ENCODE measurements at places on chromosomes 1 and 21. TPM values are rescaled to one million over a fixed set of nuclear protein-coding genes. Genes with fewer than 3 reads are reported as not detected.

Gene C4BPA
- 0.39 TPM for total RNA-seq

Gene PPP1R15B
- total RNA-seq = 47.7 TPM

GRCh38 chr1:190759807-190760206 lies 282.1 kb upstream of the BRINP3 start:
- no peak for DNase-seq

Gene CDC7
- total RNA-seq = 41.3 TPM

DNA sequence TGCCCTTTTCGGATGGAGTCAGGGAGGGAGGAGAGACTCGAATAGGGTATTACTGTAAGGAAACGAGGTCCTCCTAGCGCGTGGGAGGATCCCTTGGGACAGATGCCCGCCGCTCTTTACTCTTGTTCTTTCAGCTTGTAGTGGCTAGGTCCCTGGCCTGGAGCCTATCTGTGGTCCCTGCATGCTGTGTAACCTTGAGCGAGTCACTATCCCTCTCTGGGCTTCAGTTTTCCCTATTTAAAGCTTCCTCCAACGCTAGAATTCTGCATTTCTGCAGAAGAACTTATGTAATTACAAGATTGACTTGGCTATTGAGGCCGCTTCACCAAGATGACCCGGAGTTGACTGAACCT lies 744 bp downstream of the MIER1 start:
- no peak for DNase-seq

GRCh38 chr1:30320581-30320890 lies 402.8 kb downstream of the MATN1 start:
- no peak for DNase-seq

GRCh38 chr1:214282630-214283242 lies 1.8 kb downstream of the SMYD2 start:
- DNase-seq = no peak

Gene NDC1
- 61.2 TPM for total RNA-seq

DNA sequence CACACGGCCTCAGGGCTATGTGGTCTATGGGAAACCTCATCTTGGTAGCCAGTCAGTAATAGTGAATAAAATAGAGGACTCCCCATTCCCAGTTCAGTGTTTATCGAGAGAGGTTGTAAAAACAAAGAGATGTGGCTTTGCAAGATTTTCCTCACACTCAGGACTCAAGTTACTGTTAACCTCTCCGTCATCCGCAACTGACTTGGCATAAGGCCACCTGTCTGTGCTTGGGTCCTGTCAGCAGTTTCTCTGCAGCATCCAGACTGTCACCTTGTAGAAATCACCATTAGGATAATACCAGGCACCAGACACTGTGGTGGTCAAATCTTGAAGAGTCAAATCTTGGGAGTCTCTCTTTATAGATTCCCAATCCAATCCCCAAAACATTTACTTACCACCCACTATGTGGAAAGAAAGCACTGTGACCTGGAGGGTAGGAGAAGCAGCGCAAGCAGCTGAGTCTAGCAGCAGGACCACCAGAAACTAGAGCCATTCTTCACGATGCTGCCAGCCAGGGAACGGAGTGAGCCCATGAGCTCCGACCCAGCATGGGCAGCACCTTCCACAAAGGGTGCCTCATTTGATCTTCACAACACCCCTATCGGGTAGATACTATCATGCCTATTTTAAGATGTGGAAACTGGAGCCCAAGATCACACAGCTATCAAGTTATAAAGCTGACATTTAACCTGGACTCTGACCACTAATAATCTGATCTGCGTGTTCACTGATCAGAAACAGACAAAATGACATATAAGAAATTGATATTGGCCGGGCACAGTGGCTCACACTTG lies 5.6 kb upstream of the GPR25 start:
- no peak for DNase-seq

DNA sequence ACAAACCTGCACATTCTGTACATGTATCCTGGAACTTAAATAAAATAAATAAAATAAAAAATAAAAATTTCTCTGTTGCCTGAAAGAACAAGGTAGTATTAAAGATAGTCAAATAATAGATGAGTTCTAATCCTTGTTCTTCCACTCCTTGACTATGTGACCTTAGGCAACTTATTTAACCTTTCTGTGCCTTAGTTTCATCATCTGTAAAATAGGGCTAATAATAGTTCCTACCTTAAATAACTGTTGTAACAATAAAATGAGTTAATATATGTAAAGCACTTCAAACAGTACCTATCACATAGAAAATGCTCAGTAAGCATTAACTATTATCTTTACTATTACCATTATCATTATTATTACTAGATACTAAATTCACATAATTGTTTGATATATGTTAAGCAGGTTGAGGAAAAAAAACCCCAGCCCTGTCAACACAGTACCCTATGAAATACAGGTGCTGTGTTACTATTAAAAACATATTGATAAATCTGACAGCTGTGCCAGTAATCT lies 23.1 kb downstream of the SASS6 start:
- DNase-seq = no peak

GRCh38 chr1:66380452-66381212 lies 153.3 kb upstream of the SGIP1 start:
- no peak for DNase-seq

DNA sequence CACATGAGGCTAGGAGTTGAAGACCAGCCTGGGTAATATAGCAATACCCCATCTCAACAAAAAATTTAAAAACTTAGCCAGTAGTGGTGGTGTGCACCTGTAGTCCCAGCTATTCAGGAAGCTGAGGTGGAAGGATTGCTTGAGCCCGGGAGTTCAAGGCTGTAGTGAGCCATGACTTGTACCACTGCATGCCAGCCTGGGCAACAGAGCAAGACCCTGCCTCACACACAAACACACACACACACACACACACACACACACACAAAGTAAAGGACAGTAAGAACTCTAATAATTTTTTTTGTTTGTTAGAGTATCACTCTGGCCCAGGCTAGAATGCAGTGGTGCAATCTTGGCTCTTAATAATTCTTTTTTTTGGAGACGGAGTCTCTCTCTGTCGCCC lies 138.0 kb upstream of the SOD1 start:
- no peak for DNase-seq

DNA sequence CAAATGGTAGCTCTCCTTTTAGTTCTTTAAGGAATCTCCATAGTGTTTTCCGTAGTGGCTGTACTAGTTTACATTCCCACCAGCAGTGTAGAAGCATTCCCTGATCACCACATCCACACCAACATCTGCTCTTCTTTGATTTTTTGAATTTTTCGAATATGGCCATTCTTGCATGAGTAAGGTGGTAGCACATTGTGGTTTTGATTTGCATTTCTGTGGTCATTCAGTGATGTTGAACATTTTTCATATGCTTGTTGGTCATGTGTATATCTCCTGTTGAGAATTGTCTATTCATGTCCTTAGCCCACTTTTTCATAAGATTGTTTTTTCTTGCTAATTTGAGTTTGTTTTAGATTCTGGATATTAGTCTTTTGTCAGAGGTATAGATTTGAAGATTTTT lies 84.6 kb upstream of the B3GALT2 start:
- DNase-seq = no peak

GRCh38 chr21:40547906-40548513 lies 298.9 kb downstream of the DSCAM start:
- no peak for DNase-seq

DNA sequence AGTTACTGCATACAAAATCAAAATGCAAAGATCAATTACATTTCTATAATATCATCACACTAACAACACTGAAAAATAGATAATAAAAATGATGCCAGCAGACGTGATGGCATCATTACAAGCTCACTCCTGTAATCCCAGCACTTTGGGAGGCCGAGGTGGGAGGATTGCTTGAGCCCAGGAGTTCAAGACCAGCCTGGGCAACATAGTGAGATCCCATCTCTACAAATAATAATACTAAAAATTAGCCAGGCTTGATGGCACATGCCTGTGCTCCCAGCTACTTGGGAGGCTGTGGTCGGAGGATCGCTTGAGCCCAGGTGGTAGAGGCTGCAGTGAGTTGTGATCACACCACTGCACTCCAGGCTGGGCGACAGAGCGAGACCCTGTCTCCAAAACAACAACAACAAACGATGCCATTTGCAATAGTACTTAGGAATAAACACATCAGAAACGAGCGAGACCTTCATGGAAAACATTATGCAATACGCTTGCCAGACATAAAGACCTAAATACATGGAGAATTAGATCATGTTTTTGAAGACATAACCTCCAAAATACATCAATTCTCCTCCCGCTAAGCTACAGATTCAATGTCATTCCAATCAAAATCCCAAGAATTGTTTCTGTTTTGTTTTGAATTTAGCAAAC lies 86.6 kb upstream of the ERRFI1 start:
- no peak for DNase-seq

DNA sequence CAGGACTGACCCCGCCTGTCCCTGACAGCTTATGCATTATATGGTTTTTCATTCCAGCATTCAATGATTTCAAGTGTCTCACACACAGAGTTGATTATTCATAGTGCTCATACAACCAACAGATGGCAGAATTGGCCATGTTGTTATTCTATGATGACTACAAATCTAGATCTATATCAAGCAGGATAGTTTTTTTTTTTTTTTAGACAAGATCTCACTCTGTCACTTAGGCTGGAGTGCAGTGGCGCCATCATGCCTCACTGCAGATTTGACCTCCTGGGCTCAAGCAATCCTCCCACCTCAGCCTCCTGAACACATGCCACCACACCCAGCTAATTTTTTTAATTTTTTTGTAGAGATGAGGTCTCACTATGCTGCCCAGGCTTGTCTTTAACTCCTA lies 40.1 kb upstream of the LRRC8D start:
- no peak for DNase-seq

DNA sequence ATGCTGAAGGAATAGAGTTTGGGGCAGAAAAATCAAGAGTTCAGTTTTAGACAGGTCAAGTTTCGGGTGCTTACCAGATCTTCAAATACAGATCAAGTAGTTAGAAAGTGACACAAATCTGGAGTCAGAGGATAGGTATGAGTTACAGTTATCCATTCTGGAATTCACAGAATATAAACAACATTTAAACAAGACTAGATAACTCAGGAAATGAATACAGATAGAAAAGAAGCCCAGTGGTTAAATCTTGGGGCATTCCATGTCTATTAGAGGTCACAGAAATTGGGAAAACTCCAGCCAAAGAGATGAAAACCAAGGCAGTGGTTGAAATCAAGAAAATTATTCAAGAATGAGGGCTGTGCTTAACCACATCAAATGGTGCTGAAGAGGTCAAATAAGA lies 187.0 kb upstream of the HP1BP3 start:
- DNase-seq = no peak

Gene AGT
- total RNA-seq = 1.0 TPM

Gene A3GALT2
- total RNA-seq = not detected

DNA sequence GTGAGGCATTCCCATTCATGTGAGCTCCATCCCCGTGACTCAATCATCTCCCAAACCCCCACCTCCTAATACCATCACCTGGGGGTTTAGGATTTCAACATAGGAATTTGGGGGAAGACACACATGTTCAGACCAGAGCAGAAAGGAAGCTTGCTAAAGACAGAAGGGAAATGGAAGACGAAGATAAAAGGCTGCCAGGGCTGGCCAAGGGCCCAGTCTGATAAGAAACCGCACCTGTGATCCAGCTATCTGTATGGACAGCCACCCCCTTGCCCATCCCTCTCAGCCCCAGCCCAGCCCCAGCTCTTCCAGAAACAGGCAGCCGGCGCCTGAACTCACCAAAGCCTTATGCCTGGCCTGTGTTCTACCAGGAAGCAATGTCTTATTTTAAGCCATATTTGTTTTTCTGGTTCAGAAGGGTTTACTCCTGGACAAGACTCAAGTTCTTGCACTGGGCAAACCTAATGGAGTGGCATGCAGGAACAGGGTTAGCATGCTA lies 198.4 kb upstream of the VAMP3 start:
- DNase-seq = no peak

DNA sequence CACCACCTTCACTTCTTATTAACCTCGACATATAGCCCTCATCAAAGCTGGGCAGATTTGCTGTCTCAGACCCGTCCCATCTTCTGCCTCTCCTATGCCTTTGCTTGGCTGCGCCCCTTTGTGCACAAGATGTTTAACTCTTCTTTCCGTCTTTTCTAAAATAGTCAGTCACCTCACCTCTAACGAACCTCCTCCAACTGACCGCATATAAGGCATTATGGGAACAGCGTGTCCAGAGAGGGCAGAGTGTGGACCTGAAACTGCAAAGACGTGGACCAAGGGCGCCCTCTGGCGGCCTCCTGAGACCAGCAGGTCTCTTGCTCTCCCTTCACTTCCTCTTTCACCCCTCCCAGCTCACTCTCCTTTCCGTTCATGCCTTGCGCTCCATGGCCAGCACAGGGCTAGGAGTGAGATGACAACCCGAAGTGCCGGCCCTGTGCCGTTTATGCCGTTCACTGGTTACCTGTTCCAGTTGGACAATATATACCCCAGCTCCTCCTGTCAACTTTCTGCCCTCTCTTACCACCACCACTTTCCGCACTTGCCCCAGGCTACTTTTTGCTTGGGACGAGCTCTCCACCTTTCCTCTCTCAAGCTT lies 2.5 kb upstream of the METTL25B start:
- peak; percentile 90 for DNase-seq

- peak; percentile 50 for DNase-seq
Observed at GRCh38 chr1:30379684-30380624, 343.4 kb downstream of the MATN1 start.

Gene PEAR1
- 0.89 TPM for total RNA-seq

- no peak for DNase-seq
Observed at GRCh38 chr1:66283622-66284041, 250.3 kb upstream of the SGIP1 start.

- no peak for DNase-seq
Observed at GRCh38 chr1:9859281-9860014, 35.7 kb upstream of the CLSTN1 start.

- no peak for DNase-seq
Observed at GRCh38 chr1:17998889-17999288, 108.7 kb upstream of the IGSF21 start.

DNA sequence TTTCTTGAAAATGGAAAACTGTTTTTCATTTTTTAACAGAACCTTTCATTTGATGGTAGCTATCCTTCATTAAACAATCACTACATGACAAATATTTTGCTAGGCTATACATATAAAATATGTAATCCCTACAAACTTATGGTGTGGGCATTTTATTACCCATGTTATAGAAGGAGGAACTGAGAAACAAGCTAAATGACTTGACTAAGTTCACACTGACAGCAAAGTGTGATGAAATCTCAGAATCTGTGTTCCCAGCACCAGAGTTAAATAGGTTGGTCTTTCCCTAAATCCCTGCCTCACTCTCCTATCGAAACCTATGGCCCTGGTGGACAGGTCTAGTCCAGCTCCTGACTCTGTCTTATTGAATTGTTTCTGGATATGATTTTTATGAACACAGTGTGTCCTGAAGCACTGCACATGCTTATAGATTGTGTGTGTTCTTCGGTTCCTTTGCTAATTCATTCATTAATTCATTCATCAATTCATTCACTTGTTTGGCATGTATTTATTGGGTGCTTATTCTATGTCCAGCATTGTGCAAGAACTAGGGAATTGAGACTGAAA lies 301.0 kb downstream of the GRIK1 start:
- DNase-seq = no peak

DNA sequence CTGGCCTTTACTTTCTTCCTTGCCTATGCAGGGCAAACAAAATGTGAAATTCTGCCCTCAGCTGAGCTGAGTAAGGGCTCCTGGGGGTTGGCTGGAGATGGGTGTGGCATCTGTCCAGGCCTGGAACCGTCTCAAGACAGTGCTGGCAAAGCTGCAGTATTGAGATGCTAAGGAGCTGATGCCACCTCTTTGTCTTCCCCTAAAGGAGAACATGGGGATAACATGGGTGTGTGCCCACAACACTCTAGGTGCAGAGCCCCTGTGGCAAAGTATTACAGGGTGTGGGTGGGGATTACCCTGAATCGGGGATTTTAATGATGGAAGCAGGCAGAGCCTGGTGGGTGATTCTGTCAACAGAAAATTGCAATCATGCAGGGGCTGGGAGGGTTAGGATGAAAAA lies 2.5 kb upstream of the ST3GAL3 start:
- DNase-seq = no peak

Gene KCNK1
- total RNA-seq = 12.8 TPM

Data from WTC11 (cell line).